Natural killer cell treated with Interleukin-12 subunit alpha and Interleukin-12 subunit beta and Interleukin-15 and Interleukin-18, amount 100 ng/mL, for 72 hours (primary cell): ENCODE measurements at places on chromosomes 3 and 15. TPM values are rescaled to one million over a fixed set of nuclear protein-coding genes. Genes with fewer than 3 reads are reported as not detected.

GRCh38 chr15:101523560-101523940, 34.0 kb upstream of the PCSK6 start:
- no peak overlapping the region for H3K4me3 ChIP-seq
- peaks cover 13% of the 10 kb centered on the region for H3K36me3 ChIP-seq
- no peak overlapping the region for H3K27ac ChIP-seq
- H3K27me3 ChIP-seq: peaks cover 13% of the 10 kb centered on the region

DNA sequence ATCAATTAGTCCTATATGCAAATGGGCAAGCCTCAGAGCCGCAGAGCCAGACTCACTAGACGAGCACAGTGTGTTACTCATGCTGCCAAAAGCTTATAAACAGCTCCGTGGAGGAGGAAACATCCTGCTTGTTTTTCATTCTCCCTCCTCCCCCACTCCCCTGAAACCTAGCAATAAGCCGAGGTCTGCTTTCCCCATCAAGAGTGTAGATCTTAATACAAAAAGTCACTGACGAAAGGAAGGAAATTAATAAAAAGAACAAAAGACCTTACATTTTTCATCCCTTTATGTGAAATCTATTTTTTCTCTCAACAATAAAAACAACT, 88.5 kb downstream of the XXYLT1 start:
- DNase-seq: no peak
- H3K27me3 ChIP-seq: no peaks in the 10 kb centered on the region
- no peak overlapping the region for H3K4me3 ChIP-seq

- H3K4me1 ChIP-seq: no peaks in the 10 kb centered on the region
- no peak for DNase-seq
- H3K27ac ChIP-seq: no peak overlapping the region
Measured at GRCh38 chr3:55160241-55160983, 232.6 kb upstream of the LRTM1 start.

- no peaks in the 10 kb centered on the region for H3K4me1 ChIP-seq
- H3K36me3 ChIP-seq: no peaks in the 10 kb centered on the region
- no peak overlapping the region for H3K27ac ChIP-seq
- no peak for DNase-seq
- no peak overlapping the region for H3K4me3 ChIP-seq
Measured at GRCh38 chr15:81888748-81889484, 156.9 kb downstream of the MEX3B start.

GRCh38 chr3:79564192-79564591, 203.6 kb downstream of the ROBO1 start:
- no peaks in the 10 kb centered on the region for H3K27me3 ChIP-seq
- no peak overlapping the region for H3K4me3 ChIP-seq

GRCh38 chr3:78046566-78046965, 1006.7 kb downstream of the ROBO2 start:
- H3K4me3 ChIP-seq: no peak overlapping the region
- H3K27me3 ChIP-seq: no peaks in the 10 kb centered on the region
- H3K4me1 ChIP-seq: no peaks in the 10 kb centered on the region
- H3K36me3 ChIP-seq: peaks cover 10% of the 10 kb centered on the region
- no peak overlapping the region for H3K27ac ChIP-seq

DNA sequence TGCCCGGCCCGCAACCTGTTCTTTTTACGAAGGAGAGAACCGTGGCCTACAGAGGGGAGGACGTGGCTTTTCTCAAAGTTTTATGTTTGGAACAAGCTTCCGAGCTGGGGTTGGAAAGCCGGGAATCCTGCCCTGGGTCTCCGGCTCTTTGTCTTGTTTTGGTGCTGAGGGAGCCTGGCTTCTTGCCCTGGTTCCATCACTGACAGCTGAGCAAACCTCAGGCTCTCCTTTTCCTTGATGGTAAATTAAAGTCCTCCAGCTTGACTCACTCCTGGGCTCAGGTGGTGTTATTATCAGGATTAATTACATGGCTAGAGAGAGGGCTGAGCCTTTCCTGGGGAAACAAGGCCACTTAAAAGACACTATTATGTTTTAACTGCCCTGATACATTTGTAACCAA, 289.5 kb upstream of the RGMA start:
- peaks cover 24% of the 10 kb centered on the region for H3K27me3 ChIP-seq
- no peak overlapping the region for H3K4me3 ChIP-seq
- H3K4me1 ChIP-seq: no peaks in the 10 kb centered on the region
- H3K27ac ChIP-seq: no peak overlapping the region
- H3K36me3 ChIP-seq: no peaks in the 10 kb centered on the region

GRCh38 chr3:134608023-134608770, 42.6 kb downstream of the KY start:
- H3K4me3 ChIP-seq: no peak overlapping the region
- DNase-seq: no peak
- no peak overlapping the region for H3K27ac ChIP-seq
- peaks cover 22% of the 10 kb centered on the region for H3K27me3 ChIP-seq
- H3K4me1 ChIP-seq: peaks cover 6% of the 10 kb centered on the region

GRCh38 chr3:128278130-128278529, 124.8 kb downstream of the EEFSEC start:
- H3K4me3 ChIP-seq: no peak overlapping the region
- DNase-seq: no peak
- no peaks in the 10 kb centered on the region for H3K36me3 ChIP-seq
- no peak overlapping the region for H3K27ac ChIP-seq

- no peak overlapping the region for H3K27ac ChIP-seq
- peak; percentile 74 for DNase-seq
- peaks cover 10% of the 10 kb centered on the region for H3K4me1 ChIP-seq
Measured at GRCh38 chr15:82298520-82298919, 35.9 kb downstream of the SAXO2 start.

- no peak overlapping the region for H3K4me3 ChIP-seq
- no peak for DNase-seq
- H3K27me3 ChIP-seq: no peaks in the 10 kb centered on the region
- H3K27ac ChIP-seq: no peak overlapping the region
- no peaks in the 10 kb centered on the region for H3K36me3 ChIP-seq
Measured at GRCh38 chr3:116067326-116067725, 378.0 kb downstream of the LSAMP start.

GRCh38 chr3:112984485-112984884, 6.3 kb upstream of the GTPBP8 start:
- H3K27me3 ChIP-seq: no peaks in the 10 kb centered on the region
- H3K4me3 ChIP-seq: no peak overlapping the region
- no peaks in the 10 kb centered on the region for H3K36me3 ChIP-seq
- DNase-seq: no peak
- H3K4me1 ChIP-seq: peaks cover 45% of the 10 kb centered on the region

- no peak for DNase-seq
- no peak overlapping the region for H3K27ac ChIP-seq
- no peak overlapping the region for H3K4me3 ChIP-seq
- peaks cover 27% of the 10 kb centered on the region for H3K27me3 ChIP-seq
- H3K4me1 ChIP-seq: no peaks in the 10 kb centered on the region
- H3K36me3 ChIP-seq: no peaks in the 10 kb centered on the region
Measured at GRCh38 chr3:179309225-179310078, 13.4 kb upstream of the ZNF639 start.

GRCh38 chr3:125116311-125117080, 60.7 kb upstream of the HEG1 start:
- H3K27ac ChIP-seq: peak overlapping the region; percentile 25
- H3K4me3 ChIP-seq: peak overlapping the region; percentile 50
- DNase-seq: no peak
- no peaks in the 10 kb centered on the region for H3K36me3 ChIP-seq

DNA sequence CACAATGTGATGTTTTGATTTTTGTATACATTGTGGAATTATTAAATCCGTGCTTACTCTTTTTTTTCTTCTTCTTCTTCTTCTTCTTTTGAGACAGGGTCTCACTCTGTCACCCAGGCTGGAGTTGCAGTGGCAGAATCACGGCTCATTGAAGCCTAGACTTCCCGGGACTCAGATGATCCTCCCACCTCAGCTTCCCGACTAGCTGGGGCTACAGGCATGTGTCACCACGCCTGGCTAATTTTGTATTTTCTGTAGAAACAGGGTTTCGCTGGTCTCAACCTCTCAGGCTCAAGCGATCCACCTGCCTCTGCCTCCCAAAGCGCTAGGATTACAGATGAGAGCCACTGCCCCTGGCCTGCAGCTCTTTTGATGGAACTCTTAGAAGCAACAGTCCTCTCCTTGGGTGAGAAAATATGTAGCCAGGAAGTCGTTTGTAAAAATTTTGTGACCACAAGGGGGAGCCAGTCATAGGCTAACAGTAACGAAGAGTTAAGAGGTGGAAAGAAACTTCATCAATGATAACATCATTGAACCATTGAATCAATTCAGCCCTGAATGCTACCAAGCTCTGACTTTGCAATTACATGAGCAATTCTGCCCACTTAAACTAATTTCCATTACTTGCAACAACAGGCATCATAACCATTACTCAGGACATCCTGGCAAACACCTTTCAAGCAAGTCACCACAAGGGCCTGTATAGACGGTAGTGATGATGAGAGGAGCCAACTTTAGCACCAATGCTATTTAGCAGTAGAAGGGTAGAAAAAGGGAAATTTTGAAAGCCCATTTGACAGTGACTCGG, 16.7 kb upstream of the CMTM7 start:
- no peak overlapping the region for H3K4me3 ChIP-seq
- no peaks in the 10 kb centered on the region for H3K27me3 ChIP-seq
- H3K27ac ChIP-seq: no peak overlapping the region
- DNase-seq: peak; percentile 72
- no peaks in the 10 kb centered on the region for H3K36me3 ChIP-seq

GRCh38 chr3:49333916-49334633, 5.8 kb downstream of the USP4 start:
- peaks cover 20% of the 10 kb centered on the region for H3K4me1 ChIP-seq
- no peak overlapping the region for H3K4me3 ChIP-seq
- no peaks in the 10 kb centered on the region for H3K27me3 ChIP-seq
- H3K27ac ChIP-seq: peak overlapping the region; percentile 74

- no peak overlapping the region for H3K4me3 ChIP-seq
- no peaks in the 10 kb centered on the region for H3K4me1 ChIP-seq
- H3K27me3 ChIP-seq: no peaks in the 10 kb centered on the region
- no peak for DNase-seq
- H3K27ac ChIP-seq: no peak overlapping the region
Measured at GRCh38 chr3:183491923-183492848, 63.3 kb downstream of the KLHL6 start.

DNA sequence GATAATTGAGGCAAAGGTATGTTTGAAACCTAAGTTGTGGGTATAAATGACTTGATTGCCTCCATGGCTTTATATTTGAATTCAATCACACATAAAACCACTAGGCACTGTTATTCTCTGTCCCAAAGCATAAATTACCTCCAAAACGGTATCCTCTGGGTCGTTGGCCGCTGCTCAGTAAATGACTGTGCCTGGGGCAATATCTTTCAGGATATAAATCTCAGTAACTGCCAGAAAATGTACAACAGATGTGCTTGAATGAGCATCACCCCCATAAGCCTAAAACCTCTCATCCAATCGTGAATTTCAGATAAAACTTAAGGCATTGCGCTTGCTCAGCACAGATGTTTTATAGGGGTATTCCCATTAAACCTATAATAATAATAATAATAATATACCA, 19.0 kb upstream of the C3orf49 start:
- peaks cover 7% of the 10 kb centered on the region for H3K27me3 ChIP-seq
- no peak overlapping the region for H3K4me3 ChIP-seq
- no peaks in the 10 kb centered on the region for H3K36me3 ChIP-seq
- no peak for DNase-seq
- no peaks in the 10 kb centered on the region for H3K4me1 ChIP-seq

- H3K4me1 ChIP-seq: peaks cover 63% of the 10 kb centered on the region
- H3K4me3 ChIP-seq: peak overlapping the region; percentile 54
- H3K27ac ChIP-seq: peak overlapping the region; percentile 74
- no peaks in the 10 kb centered on the region for H3K27me3 ChIP-seq
- H3K36me3 ChIP-seq: no peaks in the 10 kb centered on the region
Measured at GRCh38 chr3:152281133-152281713, 12.5 kb downstream of the MBNL1 start.

DNA sequence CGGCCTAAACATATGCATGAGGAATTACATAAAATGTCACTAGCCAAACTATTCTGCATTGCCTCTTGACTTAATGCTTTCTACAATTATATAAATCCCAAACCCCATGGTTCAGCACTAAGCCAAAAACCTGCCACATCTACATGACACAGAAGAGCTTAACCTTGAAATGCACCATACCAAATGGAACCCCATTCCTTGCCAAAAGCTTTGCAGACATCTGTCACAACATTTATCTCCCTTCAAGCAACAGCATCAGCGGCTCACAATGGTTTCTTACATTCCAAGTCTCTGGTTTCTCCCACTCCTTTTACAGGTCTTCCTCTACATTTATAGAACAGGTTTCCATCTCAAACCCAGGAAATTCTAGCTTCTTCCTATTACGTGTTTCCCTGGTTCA, 58.4 kb upstream of the GYG1 start:
- no peak overlapping the region for H3K4me3 ChIP-seq
- H3K4me1 ChIP-seq: no peaks in the 10 kb centered on the region
- no peaks in the 10 kb centered on the region for H3K36me3 ChIP-seq

DNA sequence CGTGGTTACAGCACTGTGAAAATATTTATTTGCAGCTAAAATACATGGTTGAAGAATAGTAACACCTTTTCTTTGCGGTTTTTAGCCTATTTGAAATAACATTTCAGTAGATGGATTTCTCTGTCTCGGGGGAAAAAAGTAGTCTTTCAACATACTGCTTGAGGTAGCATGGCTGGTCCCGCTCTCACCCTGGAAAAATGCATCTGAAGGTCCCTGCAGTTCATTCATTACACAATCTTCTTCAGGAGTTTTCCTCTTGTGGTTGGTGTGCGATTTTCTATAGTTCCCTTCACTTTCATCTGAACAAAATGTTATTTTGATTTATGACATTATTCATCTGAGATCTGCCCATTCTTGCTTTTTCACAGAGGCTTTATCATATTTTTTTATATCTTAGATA, 75.9 kb downstream of the STRIT1 start:
- no peaks in the 10 kb centered on the region for H3K4me1 ChIP-seq
- H3K27me3 ChIP-seq: no peaks in the 10 kb centered on the region
- DNase-seq: no peak
- no peak overlapping the region for H3K4me3 ChIP-seq

RETNLB gene
- not detected for total RNA-seq

CLDN18 gene
- total RNA-seq: not detected

PLXNA1 gene
- 7.9 TPM for total RNA-seq

DNAJB8 gene
- total RNA-seq: not detected

ZNF80 gene
- total RNA-seq: 0.40 TPM

FSIP1 gene
- total RNA-seq: 1.5 TPM

ATG3 gene
- 44.7 TPM for total RNA-seq

ABHD17C gene
- 10.0 TPM for total RNA-seq

GPX1 gene
- 95.4 TPM for total RNA-seq

LMOD3 gene
- not detected for total RNA-seq

ZDHHC19 gene
- not detected for total RNA-seq

RAD54L2 gene
- 63.4 TPM for total RNA-seq
